Activated T-helper 2 cell treated with anti-CD3 and anti-CD28 coated beads, Interferon-gamma antibody, Interleukin-2, Interleukin-4, amounts not matched to agents 10 μg/mL and 5 μg/mL and 100 μg/mL, durations not matched to agents 14 hours and 24 hours and 36 hours (primary cell): ENCODE measurements at places on chromosomes 7 and 10. TPM values are rescaled to one million over a fixed set of nuclear protein-coding genes. Genes with fewer than 3 reads are reported as not detected.

The WAPL gene
- 50.0 and 51.4 TPM in 2 replicates for total RNA-seq

GRCh38 chr10:7906128-7906527 is 87.8 kb downstream of the TAF3 start:
- peaks cover 9% of the 10 kb centered on the region for H3K4me1 ChIP-seq
- no peaks in the 10 kb centered on the region for H3K27me3 ChIP-seq
- H3K36me3 ChIP-seq = no peaks in the 10 kb centered on the region
- no peak overlapping the region for H3K4me3 ChIP-seq
- no peak overlapping the region for H3K27ac ChIP-seq

DNA sequence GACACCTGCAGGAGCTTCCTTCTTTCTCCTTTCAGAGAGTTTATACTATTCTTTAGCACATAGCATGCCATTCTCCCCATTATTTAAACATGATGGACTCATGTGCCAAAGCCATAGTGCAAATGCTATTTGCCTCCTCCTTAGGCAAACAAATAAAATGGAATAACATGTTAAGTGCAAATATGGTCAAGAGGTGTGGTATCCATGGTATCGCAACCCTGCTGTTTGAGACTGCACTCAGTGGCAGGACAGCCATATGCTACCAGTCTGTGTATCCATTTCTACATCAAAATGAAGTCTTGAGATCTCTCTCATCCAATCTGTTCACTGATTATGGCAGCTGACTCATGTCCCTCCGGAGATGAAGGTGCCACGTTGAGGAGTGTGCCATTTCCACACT is 22.8 kb downstream of the HEPACAM2 start:
- H3K27ac ChIP-seq = no peak overlapping the region
- H3K36me3 ChIP-seq = no peaks in the 10 kb centered on the region
- DNase-seq = no peak
- peaks cover 51% of the 10 kb centered on the region for H3K27me3 ChIP-seq

DNA sequence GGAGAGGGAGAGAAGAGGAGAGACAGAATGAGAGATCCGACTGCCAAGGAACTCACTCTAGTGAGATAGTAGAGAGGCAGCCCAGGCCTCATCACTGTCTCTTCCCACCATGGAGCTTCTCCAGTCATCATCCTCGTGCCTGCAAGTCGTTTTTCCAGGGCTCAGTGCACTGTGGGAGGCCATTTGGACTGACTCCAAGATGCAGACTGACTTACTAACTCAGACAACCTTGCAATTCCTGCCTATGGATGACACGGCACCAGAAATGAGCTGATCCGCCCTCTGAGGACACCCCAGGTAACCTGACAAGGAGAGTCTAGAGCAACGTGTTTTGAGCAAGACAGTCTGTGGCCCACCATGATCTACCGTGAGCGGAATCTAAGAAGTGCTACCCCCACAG is 154.9 kb downstream of the GLI3 start:
- no peaks in the 10 kb centered on the region for H3K36me3 ChIP-seq
- no peaks in the 10 kb centered on the region for H3K4me1 ChIP-seq
- peaks cover 3% of the 10 kb centered on the region for H3K27me3 ChIP-seq
- H3K27ac ChIP-seq = no peak overlapping the region
- no peak for DNase-seq

DNA sequence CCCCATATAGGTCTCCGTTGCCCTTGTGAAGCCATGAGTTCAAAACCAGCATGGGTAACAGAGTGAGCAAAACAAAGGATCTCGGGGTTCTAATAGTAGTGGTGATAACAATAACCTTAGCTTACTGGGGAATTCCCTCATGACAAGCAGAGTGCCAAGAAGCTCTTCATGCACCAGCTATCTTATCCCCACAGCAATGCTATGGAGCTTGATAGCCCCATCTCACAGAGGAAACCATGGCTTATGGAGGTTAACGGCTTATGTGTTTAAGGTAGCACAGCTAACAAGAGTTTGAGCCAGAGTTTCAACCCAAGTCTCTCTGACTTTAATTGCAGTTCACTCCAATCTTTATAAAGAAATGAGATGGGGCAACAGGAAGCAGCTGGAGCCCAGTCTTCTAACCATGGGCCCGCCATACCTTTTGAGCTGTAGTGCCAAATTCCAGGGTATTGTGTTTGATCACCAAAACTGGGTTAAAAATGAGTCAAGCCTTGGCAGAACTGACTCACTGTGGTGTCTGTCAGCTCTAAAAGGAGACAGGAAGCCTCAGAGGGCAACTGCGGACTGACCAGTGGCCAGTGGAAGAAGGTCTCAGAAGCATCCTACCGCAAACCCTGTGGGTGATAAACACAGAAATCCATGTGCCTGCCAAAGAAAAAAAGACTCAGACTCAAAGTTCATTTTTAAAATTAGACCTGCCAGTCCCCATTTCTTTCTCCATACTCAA is 16.5 kb upstream of the PLAU start:
- no peaks in the 10 kb centered on the region for H3K36me3 ChIP-seq
- no peak for DNase-seq
- no peak overlapping the region for H3K27ac ChIP-seq
- H3K27me3 ChIP-seq = no peaks in the 10 kb centered on the region
